ENCODE measurements at places on chromosomes 3 and 15.

DNA sequence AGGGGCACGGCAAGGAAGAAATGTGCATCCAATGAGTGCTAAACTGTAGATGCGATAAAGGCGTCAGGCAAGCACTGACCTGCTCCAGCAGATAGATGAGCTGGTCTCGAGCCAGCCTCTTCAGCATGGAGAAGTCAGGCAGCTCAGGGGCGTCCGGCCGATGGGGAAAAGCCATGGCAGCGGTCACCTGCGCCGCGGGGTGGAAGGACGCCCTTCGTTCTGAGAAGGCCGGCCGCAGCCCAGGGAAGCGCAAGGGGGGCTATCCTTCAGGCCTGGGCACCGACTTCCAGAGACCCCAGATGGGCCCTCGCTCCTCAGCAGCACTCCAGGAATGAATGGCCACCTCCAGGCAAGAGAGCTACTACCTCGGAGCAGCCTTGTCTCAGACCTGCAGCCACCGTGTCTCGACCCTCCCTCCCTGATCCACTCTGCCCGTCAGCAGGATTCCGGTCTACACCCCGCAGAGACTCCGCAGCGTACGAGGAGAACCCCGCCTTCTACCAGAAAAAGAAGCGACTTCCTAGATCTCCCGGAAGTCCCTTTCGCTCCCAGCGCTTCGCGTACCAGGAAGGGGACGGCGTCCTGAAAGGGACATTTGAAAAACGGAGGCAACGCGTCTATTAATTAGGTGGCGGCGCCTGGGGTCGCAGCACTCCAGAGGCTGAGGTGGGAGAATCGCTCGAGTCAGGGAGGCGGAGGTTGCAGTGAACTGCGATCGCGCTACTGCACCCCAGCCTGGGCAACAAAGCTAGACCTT lies at the start of gene VPS33B:
Gene VPS33B, minus strand, starts transcription at position 520 of the 757 bp plus-strand sequence. Its CDS starts 345 bp downstream, at position 175.
- DNase-seq = peak; percentile 63

GRCh38 chr3:30281526-30281925 lies 324.9 kb upstream of the TGFBR2 start:
- DNase-seq = no peak

- DNase-seq = no peak
These were observed 99.4 kb downstream of the RPL39L start for GRCh38 chr3:187039723-187040414.

- DNase-seq = no peak
These were observed 454.9 kb downstream of the IL5RA start for GRCh38 chr3:2655229-2655701.

DNA sequence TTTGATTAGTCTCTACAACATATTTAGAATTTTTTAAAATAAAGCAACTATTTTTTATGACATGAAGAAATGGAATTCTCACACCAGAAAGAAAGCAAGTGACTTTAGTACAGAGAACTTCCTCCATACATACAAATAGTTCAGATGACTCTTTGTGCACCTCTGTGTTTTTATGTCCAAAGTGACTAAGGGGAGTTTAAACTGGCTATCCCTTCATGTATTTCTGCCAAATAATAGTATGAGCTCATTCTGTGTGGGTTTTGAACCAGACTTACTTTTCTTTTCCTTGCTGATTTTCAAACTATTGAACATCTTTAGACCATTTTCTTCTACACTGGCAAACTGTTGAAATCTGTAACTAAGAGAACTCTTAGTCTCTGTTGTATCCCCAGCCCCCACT lies 196.3 kb downstream of the EPHA3 start:
- DNase-seq = no peak

DNA sequence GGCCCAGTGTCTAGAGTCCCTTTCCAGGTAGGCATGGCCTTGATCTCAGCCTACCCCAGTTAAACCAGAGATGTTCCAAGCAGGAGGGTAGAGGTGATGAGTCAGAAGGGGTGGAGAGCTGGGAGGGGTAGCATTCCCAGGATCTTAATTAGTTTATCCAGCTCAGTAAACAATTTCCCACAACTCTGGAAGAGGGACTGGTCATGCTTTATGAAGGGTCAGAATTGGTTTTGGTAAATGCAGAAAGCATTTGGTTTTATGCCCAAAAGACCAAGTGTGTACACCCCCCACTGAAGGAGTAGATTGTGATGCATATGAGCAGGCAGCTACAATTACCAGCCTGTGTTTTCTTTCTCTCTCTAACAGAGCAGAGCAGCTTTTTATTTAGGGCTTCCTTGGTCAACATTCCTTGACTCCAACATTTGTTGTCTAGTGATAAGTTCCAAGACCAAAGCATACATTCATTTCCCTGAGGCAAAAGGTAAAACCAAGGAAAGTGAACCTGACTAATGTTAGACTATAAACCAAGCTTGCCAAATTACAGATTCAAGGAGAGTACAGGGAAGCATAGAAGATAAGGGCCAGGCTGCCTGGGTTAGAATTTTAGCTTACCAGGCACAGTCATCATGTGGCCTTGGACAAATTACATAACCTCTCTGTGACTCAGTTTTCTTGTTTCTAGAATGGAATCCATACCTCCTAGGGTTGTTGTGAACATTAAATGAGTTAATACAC lies 17.6 kb downstream of the EXOSC7 start:
- DNase-seq = no peak

DNA sequence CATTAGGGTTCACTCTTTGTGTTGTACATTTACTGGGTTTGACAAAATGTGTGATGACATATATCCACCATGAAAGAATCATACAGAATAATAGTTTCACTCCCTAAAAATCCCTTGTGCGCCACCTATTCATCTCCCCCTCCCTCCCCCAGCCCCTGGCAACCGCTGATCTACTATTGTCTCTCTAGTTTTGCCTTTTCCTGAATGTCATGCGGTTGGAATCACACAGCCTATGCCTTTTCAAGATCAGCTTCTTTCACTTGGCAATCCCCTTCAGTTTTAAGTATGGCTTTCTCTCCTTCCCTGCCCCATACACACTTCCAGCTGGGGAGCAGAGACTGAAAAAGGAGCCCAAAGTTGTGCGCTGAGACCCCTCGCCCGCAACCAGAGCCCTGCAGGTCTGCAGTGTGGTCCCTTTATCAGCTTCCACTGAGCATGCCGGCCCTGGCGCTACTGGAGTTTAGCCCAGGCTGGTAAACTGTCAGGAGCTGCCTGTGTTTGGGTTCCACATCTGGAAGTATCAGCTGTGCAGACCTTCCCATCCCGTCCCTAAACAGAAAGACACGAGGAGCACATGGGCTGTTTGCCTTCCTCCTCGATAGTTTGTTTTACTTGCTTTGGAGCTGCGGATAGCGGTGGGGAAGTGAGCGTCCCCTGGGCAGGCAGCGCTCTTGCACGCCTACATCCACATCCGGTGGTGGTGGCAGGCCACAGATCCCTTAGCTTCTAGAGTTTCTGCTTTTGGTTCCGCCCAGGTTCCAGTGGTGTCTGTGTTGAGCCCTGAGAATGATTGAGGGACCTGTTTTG lies 12.3 kb downstream of the BOC start:
- no peak for DNase-seq

DNA sequence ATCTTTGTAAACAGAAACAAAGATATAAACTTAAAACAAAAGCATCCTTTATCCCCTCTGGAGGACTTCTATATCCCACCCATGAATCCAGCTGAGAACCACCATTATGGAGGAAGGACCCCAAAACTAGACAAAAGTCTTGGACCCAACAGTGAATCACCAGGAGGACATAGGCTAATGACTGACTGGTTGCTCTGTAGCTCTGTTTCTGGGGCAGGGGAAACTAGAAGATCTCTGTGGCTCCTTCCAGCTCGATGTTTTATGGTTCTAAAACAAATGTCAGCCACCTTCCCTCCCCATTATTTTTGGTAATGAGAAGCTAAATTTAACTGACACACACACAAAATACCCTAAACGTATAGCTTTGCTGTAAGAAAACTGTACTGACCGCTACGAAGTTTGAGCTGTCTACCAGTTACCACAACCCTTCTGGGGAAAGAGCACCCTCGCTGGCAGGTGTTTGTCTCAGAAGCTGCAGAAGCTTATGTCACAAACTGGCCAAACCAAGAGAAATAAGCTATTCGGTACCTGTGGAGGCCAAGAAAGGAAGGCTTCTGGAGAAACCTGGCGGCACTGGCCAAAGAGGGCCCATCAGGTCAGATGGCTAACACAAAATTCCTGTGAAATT lies 36.4 kb downstream of the MB21D2 start:
- DNase-seq = no peak

DNA sequence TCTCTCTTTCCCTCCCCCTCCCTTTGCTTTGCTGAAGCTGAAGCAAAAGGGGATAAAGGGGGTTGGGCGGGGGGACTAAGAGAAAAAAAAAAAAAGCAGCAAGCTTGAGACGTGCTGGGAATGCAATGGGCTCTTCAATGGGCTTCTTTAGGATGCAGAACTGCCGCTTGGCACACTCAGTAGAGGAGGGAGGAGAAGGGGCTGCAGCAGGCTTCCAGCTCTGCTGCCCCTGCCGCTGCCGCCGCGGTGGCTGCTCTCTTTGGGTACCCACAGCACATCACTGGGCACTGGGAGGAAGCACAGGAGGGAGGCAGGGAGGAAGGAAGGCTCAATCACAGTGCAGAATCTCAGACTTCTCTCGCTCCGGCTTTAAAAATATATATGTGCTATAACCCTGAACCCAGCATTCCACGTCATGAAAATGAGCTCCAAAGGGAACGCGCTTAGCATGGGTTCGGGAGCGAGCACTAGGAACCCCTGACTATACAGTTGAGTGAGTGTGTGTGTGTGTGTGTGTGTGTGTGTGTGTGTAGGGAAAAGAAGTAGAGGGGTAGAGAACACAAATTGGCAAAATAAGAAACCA lies 3.5 kb downstream of the SLITRK3 start:
- DNase-seq = no peak

DNA sequence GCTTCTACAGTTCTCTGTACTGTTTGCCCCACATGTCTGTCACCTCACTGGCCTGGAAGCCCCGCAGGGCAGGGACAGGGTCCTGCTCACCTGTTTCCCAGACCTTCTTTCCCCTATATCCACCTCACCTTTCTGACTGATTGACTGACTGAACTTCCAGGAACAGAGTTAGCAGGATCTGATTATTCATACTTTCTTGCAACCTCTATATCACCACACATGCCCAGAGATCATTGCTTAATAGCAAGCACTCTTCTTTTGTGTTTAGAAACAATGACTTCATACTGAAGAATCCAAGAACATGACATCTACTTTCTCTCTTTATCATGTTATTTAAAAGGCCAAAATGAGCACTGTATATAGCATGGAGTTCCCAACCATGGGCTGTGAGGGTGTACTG lies 18.0 kb upstream of the CLEC3B start:
- no peak for DNase-seq

- DNase-seq = no peak
These were observed 145.5 kb upstream of the PFN2 start for GRCh38 chr3:150116196-150116595.

DNA sequence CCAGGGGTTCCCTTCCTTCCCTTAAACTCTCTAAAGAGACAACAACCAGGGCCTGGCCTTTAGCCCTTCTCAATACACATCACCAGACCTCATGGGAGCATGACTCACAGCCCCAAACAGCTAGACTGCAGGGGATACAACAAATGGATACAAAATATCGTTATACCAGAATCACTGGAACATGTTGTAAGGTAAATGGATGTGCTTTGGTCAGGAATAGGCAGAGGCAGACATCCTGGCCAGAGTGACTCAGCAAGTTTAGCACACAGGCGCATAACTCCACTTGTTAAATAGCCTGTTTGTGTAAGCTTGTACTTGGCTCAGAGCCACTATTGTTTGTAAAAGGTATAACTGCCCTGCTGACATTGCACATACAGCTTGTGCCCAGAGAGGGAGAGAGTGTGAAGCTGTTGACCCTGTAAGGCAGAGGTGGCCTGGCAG lies 18.3 kb downstream of the TMED3 start:
- DNase-seq = no peak

- no peak for DNase-seq
These were observed 8.7 kb downstream of the CTDSPL2 start for GRCh38 chr15:44435893-44436667.

- DNase-seq = no peak
These were observed 1.4 kb downstream of the B4GALT4 start for GRCh38 chr3:119239206-119239820.

DNA sequence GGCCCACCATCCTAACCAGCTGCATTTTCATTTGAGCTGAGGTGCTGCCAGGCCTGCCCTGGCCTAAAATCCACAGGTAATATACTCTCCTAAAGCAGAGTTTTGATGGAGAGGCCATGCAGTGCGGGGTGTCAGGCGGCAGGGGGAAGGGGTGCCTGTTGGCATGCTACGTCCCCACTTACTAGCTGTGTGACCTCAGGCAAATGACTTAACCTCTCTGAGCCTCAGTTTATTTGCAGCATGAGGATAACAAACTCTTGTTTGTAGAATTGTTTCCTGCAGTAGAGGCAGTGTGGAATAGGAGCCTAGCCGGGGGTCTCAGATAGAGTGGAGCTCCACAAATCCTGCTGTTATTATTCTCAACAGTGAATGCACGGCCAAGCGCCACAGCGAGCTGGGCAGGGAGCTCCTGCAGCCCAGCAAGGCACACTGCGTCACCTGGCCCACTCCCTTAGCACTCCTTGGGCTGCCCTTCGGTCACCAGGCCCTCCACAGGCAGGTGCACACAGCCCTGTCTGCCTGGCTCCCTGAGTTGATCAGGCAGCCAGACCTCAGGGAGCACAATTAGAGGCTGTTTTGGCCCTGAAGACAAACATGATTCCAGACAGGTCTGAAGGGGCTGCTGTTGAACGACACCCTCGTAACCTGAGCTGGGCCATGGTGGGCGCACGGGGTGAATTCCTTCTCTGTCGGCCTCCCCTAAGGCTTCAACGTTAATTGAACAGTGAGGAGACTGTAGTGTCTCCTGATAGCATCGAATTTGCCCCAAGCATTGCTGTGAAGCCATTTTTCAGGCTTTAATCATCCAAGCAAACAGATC lies 248.8 kb upstream of the LYSMD4 start:
- no peak for DNase-seq

DNA sequence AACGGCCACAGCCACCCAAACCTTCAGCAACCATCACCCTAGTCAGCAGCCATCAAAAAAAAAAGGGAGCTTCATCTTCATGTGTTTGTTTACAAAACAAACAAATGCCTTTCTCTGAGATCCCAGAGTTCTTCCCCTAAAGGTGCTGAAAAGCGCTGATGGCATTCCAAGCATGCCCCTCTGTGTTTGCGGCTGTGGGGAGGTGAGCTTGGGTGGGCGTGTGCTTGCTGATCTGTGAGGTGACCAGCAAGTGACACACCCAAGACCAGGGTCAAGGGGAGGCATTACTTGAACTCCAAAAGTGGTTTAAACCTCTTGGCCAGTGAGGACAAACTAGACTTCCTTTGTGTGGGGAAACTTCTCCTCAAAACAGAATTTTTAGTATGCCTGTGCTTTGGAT lies 81.5 kb downstream of the DHX36 start:
- DNase-seq = no peak

DNA sequence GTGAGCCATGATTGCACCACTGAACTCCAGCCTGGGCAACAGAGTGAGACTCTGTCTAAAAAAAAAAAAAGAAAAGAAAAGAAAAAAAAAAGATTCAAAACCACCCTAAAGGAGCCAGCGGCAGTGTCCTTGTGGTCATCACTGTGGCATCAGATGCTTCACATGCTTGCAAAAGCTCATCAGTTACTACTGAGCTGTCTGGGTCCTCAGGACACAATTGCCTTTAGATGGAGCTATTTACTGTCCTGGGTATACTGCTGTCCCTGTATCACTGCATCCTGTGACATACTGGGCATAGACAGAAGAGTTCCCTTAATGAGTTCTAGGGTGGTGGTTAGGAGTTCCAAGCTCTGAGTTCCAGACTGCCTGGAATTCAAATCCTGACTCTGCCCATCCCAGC lies 85.8 kb downstream of the LINGO1 start:
- DNase-seq = no peak

All from stimulated activated CD4-positive, alpha-beta T cell treated with anti-CD3 and anti-CD28 coated beads, Interleukin-2, amount 100 ng/mL, for 4 hours (primary cell).